ENCODE measurements at places on chromosomes 16 and 17. TPM values are rescaled to one million over a fixed set of nuclear protein-coding genes. Genes with fewer than 3 reads are reported as not detected.
A peak's percentile ranks its signal among the peaks of the same experiment; 100 is the strongest.

DNA sequence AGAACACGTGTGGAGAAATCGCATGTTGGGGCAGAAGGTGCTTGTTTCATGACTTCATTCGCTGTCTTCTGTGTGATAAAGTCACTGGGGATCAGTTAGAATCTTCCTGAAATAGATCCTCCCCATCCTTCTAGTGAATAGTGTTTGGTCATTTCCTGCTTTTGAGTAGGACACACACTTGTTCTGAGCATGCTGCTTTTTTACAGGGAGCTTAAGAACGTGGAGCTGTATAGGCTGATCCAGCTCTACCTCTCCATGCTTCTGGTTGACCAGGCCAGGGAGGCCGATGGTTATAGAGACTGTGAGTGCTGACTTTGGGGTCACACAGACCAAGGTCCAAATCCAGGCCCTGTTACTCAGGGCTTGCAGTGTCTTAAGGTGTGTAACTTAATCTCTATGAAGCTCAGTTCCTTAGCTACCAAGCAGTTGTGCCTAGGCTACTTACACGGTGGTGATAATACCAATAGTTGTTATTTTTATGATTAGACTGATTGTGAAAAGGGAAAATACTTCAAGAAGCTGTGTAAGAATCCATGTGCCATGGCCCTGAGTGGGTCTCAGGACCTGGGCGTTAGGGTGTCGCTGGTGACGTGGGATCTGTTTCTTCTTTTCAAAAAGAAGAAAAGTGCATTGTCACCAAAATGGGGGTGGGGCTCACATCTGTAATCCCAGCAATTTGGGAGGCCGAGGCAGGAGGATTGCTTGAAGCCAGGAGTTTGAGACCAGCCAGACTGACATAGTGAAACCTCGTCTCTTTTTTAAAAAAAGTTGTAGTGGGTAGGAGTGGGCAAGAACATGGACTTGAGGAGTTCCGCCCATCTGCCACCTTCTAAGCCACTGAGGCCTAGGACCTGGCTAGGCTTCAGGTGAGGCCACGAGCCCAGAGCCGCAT, 64.1 kb upstream of the LGALS9 start:
- ATAC-seq: no peak

GRCh38 chr17:64443086-64443760, 5.7 kb upstream of the MILR1 start:
- no peak for ATAC-seq

GRCh38 chr17:73182616-73183310, 10.1 kb upstream of the COG1 start:
- ATAC-seq: no peak

The KRT25 gene
- total RNA-seq: not detected

The SLC4A1 gene
- 0.15 TPM for total RNA-seq

The TNFRSF17 gene
- total RNA-seq: 0.32 TPM

GRCh38 chr16:89411335-89411850, 79.0 kb downstream of the ANKRD11 start:
- no peak for ATAC-seq

GRCh38 chr17:62816282-62816839, 8.2 kb upstream of the MARCHF10 start:
- no peak for ATAC-seq

DNA sequence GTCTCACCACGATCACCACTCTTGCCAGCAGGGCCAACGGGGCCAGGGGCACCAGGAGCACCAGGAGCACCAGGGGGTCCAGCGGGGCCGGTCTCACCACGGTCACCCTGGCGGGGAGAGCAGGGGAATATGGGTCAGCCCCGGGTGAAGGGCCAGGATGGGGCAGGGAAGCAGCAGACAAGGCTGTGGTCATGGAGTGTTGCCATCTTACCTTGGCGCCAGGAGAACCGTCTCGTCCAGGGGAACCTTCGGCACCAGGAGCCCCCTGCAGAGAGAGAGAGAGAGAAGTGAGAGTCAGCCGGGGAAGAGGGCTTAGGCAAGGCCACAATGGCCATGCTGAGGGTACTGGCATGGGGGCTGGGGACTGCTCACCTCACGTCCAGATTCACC, 12.9 kb downstream of the COL1A1 start:
- no peak for ATAC-seq

DNA sequence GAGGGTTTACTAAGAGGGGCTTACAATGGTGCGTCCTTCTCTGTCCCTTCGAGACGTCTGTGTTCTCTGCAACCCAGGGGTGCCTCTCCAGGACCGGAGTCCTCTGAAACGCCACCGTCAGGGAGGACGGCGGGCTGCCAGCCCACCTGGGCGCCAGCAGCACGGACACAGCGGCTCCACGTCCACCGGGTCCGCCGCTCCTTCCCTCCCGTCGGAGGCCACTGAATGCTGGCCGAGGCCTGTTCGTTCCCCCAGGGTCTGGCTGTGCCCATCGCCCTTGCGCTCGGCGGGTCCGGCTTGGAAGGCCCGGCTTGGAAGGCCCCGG, 403 bp downstream of the TEPSIN start:
- ATAC-seq: no peak

DNA sequence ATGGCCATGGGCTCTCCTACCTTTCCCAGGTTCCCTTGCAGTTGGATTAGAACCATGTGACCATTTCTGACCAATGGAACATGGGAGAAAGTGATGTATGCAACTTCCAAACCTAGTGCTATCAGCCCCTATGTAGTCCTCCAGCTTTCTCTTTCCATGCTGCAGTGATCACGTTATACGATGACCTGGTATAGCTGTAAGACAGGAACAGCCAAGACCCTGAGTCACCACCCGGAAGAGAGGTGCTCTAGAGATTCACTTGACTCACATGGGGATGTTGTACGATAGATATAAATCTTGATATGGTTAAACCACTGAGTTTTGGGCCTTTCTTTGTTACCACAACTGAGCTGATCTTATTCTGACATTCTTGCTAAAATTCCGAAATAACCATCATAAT, 65.1 kb downstream of the NOG start:
- ATAC-seq: no peak

GRCh38 chr16:28596115-28596630, 677 bp downstream of the SULT1A2 start:
- ATAC-seq: no peak

The TGFB1I1 gene
- total RNA-seq: 3.5 TPM

GRCh38 chr16:74305978-74306784, 9.6 kb downstream of the PSMD7 start:
- no peak for ATAC-seq

GRCh38 chr16:89448656-89449055, 41.7 kb downstream of the ANKRD11 start:
- no peak for ATAC-seq

The IL17C gene
- total RNA-seq: not detected

- no peak for ATAC-seq
Measured at GRCh38 chr17:55040611-55041010, 72.0 kb downstream of the STXBP4 start.

DNA sequence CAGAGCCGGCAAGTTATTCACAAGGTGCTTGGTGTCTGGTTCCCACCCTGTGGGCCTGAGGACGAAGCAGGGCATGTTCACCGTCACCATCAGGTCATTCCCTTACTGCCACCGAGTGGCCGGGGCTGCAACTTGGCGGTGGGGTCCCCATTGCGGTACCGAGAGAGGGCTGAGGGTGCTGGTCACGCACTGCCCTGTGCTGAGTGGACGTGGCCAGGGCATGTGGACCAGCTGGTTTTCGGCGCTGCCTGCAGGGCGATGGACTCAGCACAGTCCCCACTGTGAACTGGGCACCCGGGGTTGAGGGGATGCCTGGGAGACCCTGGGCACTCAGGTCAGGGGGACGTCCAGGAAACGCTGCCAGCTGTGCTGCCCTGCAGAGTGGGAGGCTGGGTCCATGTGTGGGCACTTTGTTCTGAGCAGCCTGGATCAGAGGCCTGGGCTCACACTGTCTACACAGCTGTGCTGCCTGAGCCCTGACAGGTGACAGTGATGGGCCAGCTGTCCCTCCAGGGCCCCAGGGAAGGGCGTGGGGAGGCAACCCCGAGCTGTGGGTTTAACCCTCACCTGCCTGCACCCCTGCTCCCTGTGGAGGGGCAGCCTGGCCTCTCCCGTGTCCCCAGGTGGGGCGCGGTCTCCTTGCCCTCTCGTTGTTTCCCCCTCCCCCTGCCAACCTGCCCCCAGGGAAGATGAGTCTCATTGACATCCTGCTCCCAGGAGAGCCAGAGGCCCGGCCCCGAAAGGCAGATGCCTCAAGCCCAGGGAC, 39.3 kb upstream of the GNG13 start:
- no peak for ATAC-seq

- peak; percentile 67 for ATAC-seq
Measured at GRCh38 chr17:72126575-72127486, 6.0 kb downstream of the SOX9 start.

The EZH1 gene
- 34.9 TPM for total RNA-seq

The MT4 gene
- total RNA-seq: not detected

DNA sequence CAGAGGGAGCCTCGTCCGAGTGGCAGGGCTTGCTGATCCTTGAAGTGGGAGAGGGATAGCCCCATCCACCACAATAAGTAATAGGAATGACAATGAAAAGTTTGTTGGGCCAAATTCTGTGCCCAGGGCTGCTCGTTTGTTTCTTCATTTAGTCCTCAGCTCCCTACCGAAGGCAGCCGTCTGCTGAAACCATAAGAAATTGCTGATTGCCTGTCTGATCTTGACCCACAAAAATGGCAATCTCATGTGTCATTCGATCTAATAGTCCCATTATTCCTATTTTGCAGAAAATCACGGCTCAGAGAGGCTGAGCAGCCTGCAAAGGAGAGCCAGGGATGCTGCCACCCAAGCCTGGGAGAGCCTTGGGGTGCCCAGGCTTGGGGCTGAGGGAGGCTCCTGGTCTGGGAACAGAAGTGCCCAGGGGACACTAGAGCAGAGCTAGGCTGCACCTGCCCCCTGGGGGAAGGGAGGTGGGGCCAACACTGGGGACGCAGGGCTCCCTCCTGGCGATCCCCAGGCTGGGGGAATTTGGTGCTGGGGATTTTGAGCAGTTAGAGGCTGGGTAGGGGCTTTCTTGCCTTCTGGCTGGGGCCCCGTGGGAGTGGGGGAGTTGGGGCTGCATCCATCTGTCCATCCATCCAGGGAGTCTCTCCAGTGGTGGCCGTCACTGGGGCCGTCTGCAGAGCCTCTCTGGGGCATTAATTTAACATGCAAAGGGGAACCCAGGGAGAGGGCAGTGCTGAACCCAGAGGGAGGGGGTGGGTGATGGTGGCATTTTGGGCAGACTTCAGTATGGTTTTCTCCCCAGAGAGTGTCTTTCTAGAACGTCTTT, 53.5 kb downstream of the SOCS1 start:
- ATAC-seq: no peak

The TNK1 gene
- total RNA-seq: 3.5 TPM

The CLDN9 gene
- total RNA-seq: 0.21 TPM

DNA sequence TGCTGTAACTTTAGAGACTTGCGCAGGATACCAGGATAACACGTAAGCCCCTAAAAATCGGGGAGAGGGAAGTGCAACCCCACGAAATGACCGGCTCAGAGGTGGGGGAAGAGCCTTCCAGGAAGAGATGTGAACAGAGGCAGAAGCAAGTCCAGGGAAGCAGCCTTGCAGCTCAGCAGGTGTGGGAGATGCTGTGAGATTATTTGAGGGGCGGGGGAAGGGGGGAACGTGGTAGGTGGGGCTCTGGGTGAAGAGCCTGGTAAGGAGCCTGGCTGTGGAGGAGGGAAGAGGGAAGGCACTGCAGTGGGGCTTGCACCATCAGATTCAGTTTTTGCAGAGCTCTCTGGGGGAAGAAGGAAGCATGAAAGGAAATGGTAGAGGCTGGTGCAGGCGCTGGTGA, 95.4 kb upstream of the CACNG5 start:
- ATAC-seq: no peak

- no peak for ATAC-seq
Measured at GRCh38 chr17:38598536-38598935, 7.2 kb downstream of the SRCIN1 start.

DNA sequence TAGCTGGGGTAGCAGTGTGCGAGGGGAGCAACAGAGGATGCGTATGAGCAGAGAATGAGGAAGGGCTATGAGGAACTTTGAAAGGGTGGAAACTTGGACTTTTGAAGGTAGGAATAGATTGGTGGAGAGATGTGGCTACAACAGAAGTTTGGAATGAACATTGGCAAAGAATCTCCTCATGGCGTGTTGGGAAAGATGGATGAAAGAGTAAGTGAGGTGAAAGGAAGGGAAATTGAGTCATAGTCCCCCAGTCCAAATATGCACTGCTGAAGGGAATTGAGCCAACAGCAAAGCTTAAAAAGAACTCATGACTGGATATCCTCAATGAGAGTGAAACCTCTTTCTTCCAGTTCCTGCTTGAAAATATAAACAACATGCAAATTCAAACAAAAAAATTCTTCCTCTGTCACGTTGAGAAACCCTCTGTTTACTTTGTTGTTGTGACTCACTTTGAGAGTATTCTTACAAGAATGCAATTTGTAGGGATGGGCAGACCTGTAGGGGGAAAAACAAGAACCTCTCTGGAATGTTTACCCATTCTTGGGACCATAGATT, 313.2 kb upstream of the KCNJ16 start:
- ATAC-seq: peak; percentile 78

DNA sequence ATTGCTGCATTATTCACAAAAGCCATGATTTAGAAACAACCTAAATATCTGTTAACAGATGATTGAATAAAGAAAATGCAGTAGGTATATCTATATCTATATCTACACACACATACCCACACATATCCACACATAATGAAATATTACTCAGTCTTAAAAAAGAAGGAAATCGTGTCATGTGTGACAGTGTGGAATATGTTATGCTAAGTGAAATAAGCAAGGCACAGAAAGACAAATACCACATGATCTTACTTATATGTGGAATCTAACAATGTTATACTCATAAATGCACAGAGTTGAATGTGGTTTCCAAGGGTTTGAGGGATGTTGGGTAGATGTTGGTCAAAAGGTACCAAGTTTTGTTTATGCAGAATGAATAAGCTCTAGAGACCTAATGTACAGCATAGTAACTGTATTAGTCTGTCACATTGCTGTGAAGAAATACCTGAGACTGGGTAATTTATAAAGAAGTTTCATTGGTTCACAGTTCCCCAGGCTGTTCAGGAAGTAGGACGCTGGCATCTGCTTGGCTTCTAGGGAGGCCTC, 156.1 kb downstream of the FTO start:
- no peak for ATAC-seq

The MT1H gene
- 6.5 TPM for total RNA-seq

GRCh38 chr17:11023639-11024479, 186.0 kb upstream of the PIRT start:
- ATAC-seq: no peak

- no peak for ATAC-seq
Measured at GRCh38 chr17:8825802-8826201, 26.6 kb upstream of the MFSD6L start.

The CD300H gene
- not detected for total RNA-seq

The CACNG3 gene
- 0.89 TPM for total RNA-seq

- no peak for ATAC-seq
Measured at GRCh38 chr17:82449883-82450356, 632 bp downstream of the CYBC1 start.

DNA sequence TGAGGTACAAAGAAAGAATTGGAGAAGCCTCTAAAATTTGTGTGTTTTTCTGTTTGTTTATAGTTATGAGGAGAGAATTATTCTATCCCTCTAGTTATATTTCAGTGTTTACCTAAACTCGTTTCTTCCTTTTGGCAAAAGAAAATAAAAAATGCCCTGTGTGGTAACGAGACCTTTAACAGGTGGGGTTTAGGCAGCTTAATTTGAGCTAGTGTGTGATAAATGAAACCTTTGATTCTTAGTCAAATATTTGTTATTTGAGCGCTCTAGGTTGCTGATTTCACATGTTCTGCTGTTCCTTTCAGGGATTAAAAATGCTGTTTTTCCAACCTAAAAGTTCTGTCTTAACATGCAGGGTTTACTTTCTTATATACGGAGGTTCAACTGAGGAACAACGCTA, 17.5 kb downstream of the ERCC4 start:
- no peak for ATAC-seq

The KRT27 gene
- not detected for total RNA-seq

GRCh38 chr17:68613739-68614298, 12.7 kb upstream of the FAM20A start:
- no peak for ATAC-seq

The FSCN2 gene
- 3.0 TPM for total RNA-seq

Data from motor neuron (in vitro differentiated cells).